GF-D8 (cell line): ENCODE measurements at places on chromosomes 2 and 18.

DNA sequence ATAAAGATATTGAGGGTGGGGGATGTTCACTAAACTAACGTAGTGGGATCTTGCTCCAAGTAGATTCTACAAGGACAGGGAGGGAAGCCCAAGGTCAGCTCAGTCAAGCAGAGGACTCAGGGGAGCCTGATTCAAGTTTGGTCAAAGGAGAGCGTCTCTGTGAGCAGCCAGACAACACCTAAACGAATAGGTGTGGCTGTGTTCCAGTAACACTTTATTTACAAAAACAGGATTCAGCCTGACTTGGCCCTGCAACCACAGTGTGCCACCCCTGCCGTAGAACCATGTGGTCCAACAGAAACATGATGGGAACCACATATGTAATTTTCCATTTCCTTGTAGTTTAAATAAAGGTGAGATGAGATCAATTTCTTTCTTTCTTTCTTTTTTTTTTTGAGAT lies 18.1 kb upstream of the FZD5 start:
- DNase-seq = no peak

GRCh38 chr2:146415291-146415690 lies 1429.5 kb upstream of the ACVR2A start:
- DNase-seq = no peak

DNA sequence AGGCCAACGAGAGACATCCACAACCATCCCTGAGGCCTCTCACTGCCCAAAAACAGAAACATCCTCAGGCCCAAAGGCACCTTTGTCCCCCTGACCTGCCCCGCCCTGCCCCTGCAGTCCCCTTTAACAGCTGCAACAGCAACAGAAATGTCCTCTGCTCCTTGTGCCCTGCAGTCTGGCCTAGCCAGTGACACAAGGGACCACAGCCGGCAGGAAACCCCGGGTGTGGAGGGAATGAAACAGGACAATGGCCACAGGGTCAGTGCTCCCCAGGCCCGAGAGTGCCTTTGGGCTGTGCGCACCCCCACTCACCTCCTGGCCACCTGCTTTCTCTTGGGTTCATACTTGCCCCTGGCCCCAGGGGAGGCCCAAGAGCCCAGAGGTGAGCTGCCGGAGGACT lies 35.6 kb downstream of the SNED1 start:
- no peak for DNase-seq

DNA sequence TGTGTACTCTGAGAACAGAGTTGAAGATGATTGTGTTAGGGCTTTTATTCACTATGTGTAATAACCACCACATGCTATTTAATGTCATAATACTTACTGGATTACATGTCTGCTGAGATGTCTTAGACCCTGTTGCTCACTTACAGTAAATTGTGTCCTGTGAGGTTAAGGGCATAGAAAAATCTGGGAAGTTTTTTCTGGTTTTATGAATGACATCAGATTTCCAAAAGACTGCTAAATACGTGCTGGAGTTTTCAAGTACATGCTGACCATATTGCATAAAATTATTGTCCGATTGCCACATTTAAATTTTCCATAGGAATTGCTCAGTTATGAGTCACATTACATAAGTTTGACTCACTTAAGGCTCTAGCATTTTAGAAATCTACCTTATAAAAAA lies 96.7 kb upstream of the COL5A2 start:
- DNase-seq = no peak

DNA sequence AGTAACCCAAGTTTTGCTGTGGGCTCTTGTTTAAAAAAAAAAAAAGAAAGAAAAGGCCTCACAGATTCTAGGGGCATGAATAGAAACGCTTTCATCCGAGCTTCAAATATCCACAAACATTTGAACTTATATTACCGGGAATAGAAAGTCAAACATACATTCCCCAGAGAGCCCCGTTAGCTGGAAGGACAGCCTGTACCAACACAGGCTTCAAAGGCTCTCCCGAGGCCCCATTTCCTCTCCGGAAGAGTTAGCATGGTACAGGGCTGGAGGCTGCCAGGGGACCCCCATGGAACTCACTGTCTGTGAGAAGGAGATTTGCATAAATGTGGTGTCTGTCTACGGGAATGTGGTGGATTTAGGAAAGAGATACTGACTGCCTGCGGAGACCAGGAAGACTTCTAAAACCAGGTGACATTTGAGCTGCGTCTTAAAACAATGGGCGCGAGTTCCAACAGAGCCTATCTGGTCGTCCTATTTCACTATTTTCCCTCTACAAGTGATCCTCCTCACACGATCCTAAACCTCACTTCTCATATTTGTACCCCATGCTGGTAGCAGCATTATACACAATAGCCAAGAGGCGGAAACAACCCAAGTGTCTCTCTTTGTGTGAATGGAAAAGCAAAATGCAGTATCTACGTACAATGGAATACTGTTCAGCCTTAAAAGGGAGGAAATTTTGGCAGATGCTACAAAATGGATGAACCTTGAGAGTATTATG lies 820 bp upstream of the MATN3 start:
- no peak for DNase-seq

DNA sequence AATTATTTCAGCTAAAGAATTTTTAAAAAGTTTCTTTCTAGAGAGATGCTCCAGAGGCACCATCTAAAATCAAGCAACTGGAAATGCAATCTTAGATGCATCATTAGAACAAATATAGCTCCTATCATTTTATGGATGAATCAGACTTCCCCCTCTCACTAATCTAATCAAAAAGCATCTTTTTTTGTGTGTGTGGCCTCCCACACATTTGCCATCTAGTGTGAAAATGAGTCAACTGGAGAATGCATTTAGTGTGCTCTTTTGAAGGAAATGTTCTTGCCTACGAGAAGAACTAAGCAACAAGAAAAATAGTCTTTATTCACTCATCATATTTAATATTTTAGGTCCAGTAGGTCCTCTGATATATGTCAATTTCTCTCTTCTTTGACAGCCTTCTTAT lies 39.5 kb upstream of the FIGN start:
- DNase-seq = no peak
